ENCODE measurements at places on chromosomes 1 and 21.
A peak's percentile ranks its signal among the peaks of the same experiment; 100 is the strongest.

DNA sequence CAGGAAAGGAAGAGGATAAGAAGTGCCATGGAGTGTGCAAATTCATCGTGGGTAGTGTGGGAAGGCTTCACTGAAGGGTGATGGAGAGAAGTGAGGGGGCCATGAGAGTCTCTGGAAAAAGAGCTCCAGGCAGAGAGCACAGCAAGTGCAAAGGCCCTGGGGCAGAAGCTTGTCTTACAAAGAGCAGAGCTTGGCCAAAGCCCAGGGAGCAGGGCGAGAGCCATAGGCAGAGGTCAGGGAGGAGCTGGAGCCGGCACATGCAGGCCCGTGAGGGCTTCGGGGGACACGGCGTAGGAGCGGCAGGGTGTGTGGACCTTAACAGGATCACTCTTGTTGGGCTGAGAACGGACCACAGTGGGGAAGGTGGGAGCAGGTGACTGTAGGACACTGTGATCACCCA, 83.7 kb upstream of the EDN2 start:
- no peak overlapping the region for H3K4me3 ChIP-seq
- no peaks in the 10 kb centered on the region for H3K27me3 ChIP-seq
- H3K27ac ChIP-seq, result no peak overlapping the region
- no peak for DNase-seq
- H3K4me1 ChIP-seq, result peaks cover 5% of the 10 kb centered on the region

DNA sequence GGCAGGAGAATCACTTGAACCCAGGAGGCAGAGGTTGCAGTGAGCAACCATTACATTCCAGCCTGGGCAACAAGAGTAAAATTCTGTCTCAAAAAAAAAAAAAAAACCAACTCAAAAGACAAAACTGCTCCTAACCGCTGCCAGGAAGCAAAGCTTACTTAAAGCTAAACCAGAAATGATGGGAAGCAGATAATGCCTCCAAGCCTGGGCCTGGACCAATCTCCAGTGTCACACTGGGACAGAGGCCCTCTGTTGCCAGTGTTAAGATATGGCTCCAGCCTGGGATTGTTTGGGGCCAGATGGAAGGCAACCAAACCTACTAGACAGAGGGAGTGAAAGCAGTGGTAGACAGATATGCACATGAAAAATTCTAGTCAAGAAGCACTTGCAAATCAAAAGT, 36.9 kb downstream of the NSL1 start:
- no peaks in the 10 kb centered on the region for H3K36me3 ChIP-seq
- no peak overlapping the region for H3K4me3 ChIP-seq
- no peak for DNase-seq
- peak overlapping the region; percentile 77 for H3K27ac ChIP-seq
- peaks cover 38% of the 10 kb centered on the region for H3K4me1 ChIP-seq
- H3K27me3 ChIP-seq, result no peaks in the 10 kb centered on the region

DNA sequence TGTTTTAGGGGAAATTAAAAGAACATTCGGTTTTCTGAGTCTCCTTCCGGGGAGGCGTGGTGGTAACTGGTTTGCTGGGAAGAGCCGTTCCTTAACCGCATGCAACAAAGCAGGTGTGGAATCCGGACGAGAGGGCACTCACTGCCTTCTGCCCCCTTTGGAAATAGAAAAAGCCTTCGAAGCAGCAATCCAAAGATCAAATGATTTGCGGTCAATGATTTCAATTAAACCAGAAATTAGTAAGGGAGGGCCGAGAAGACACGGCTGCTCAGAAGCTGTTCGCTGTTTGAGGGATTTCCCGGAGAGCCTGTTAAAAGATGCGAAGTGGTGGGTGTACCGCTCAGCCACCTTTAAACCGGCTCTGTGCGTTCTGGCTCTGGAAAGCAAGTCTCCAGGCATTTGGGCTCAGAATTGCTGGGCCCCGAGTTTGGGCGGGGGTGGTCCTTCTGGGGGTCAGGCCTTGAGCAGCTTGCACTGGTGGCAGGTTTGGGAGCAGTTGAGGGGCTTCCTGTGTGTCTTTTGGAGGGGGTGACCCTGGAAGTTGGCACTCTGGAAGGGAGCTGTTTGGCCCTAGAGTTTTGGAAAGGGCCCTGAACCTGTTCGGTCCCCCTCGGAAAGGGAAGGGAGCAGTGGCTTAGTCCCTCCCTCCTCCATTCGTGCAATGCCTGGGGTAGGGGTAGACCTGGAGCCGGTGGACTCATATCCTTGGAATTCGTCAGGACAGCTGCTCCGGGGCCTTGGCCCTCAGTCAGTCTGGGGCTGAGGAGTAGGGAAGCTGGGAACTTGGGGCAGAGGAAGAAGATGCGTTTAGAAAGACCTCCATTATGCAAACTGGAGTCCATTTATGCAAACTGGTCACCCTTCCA, 3.1 kb downstream of the SIM2 start:
- no peak overlapping the region for H3K27ac ChIP-seq
- no peak overlapping the region for H3K4me3 ChIP-seq
- no peaks in the 10 kb centered on the region for H3K36me3 ChIP-seq
- H3K27me3 ChIP-seq, result peaks cover 87% of the 10 kb centered on the region
- peaks cover 47% of the 10 kb centered on the region for H3K4me1 ChIP-seq
- no peak for DNase-seq

DNA sequence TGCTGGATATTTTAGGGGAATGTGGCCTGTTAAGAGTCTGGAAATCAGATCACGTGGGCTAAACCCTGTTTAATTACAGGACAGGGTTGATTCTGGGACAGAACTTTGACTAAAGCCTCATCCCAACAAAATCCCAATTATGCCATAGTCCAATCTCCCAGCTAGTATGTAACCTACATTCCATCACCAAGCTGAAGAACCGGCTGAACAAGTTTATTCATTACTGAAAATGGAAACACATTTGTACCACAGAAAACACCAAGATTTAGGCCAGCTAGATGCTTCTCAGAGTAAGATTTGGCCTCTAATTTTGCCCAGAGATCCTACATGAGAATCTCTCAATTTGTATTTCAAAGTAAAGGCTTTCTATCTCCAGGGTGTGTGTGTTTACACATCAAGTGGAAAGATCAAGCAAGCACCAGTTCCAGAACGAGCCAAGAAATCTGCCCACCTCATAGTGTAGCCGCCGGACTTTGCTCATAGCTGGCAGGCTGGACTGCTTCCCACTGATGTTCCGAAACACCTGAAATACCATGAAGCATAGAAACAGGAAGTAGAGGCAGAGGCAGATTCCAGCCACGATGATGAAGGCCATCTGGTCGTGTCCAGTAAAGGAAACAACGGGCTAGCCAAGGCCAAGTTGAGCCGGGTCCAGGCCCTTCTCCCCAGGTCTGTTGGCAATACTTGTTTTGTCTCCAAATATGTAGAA, 86.8 kb downstream of the WLS start:
- H3K36me3 ChIP-seq, result no peaks in the 10 kb centered on the region
- H3K27ac ChIP-seq, result no peak overlapping the region

DNA sequence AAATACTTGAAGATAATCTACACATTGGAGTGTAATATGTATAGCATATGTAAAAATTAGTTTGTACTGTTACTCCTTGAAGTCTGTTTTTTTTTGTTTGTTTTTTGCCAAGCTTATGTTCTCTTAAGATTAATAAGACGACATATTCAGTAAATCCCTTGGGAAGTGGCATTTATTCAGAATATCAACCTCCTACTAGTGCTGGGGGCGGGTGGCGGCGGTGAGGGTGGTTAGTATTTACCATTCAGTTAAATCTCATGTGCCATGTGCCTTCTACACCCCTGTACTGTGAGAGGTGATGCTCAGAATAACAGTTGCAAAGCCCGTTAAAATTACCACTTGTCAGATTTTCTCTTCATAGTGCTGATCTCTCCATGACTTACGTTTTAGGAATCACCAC, 3.0 kb downstream of the BACH1 start:
- H3K27ac ChIP-seq, result no peak overlapping the region
- H3K36me3 ChIP-seq, result no peaks in the 10 kb centered on the region
- H3K27me3 ChIP-seq, result no peaks in the 10 kb centered on the region

GRCh38 chr1:65258106-65258505, 51.2 kb upstream of the DNAJC6 start:
- no peak for DNase-seq
- H3K4me1 ChIP-seq, result peaks cover 16% of the 10 kb centered on the region
- no peak overlapping the region for H3K27ac ChIP-seq

DNA sequence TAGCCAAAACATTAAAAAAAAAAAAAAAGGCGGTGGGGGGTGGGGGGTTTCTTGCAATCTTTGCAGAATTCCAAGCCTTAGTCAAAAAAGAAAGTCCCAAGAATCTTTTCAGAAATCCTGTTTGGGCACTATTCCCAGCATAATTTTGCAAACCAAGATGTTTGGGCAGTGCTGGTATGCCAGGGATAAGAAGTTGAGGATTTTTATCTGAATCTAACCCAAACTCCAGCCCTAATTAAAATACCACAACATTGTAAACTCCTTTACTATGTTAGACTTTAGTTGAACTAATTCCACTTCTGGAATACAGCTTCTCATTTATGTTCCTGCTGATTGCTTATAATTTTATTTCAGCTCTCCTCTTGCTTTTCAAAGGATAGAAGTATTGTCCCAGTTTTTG, 504.1 kb upstream of the ADGRL2 start:
- DNase-seq, result no peak
- H3K27me3 ChIP-seq, result no peaks in the 10 kb centered on the region
- H3K27ac ChIP-seq, result no peak overlapping the region
- H3K4me3 ChIP-seq, result no peak overlapping the region

DNA sequence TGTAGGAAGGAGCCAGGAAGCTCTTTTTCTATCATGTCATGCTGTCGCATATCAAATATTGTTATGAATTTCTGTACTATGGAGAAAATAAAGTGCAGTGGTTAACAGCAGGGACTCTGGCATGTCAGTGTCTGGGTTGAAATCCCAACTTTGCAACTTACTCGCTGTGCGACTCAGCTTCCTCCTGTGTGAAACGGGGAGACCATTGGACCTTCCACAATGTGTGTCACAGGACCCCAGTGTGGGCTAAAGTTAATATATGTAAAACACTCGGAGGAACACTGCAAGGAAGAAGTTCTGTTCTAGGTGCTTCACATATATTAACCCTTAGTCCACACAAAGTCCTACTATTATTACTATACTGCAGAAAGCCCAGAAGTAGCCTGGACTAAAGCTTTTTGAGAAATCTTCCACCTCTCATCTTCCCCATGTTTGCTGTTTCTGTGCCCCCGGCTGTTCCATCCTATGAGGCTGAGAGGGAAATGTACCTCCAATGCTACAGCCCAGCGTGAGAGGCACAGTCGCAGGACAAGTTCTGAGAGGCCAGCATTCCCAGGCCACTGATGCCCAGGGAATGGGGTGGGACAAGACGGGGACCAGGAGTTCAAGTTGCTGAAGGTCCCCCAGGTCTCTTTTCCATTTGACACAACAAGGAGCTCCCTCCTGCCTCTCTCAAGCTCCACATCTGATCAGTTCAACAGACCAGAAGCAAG, 1.9 kb downstream of the CHIT1 start:
- H3K4me3 ChIP-seq, result no peak overlapping the region
- no peaks in the 10 kb centered on the region for H3K36me3 ChIP-seq
- DNase-seq, result no peak
- H3K27ac ChIP-seq, result no peak overlapping the region
- peaks cover under 1% of the 10 kb centered on the region for H3K27me3 ChIP-seq

DNA sequence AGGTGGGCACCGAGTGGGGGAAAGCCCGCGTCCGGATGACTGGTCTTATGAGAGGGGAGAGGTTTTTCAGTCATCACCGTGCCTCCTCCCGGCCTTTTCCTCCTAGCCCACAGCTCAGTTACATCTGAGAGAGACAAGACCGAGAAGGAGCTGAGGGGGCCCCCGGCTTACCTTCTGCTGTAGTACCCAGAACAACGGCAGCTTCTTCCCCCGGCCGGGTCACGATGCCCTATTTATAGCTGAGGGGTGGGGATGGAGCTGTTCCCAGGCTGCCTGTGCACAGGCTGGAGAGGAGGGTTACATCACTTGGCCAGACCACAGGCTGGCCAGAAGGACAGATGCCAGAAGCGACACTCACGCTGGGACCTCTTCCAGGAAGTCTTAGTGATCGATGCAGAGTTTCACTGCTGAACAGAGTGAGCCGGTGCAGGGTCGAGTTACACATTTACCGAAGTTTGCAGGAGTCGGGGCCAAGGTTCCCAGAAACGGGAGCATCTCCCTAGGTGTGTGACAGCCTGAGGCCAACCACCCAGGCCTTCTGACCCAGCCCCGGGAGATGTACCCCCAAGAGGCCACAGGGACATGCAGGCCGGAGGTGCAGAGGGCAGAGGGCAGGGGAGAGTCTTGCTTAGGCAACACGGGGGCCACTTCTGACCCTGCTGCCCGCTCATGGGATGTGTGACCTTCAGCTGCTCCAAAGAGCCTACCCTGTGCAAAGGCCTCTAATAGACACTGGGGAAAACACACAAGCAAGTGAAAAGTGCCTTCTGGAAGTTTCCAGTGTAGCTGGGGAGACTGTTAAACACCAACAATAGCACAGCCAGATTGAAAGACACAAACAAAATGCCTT, at the start of gene AGT:
Gene AGT, minus strand, starts transcription at position 208 of the 850 bp plus-strand sequence. CDS start 3,299 bp downstream, outside the sequence.
- no peak within 1 kb of the TSS for H3K27ac ChIP-seq
- no peaks in the 10 kb centered on the region for H3K27me3 ChIP-seq
- DNase-seq, result no peak

- H3K36me3 ChIP-seq, result no peaks in the 10 kb centered on the region
- no peak overlapping the region for H3K27ac ChIP-seq
- no peak overlapping the region for H3K4me3 ChIP-seq
- H3K4me1 ChIP-seq, result no peaks in the 10 kb centered on the region
- H3K27me3 ChIP-seq, result peaks cover 6% of the 10 kb centered on the region
These were observed 124.1 kb downstream of the KIF26B start for GRCh38 chr1:245278846-245279245.

Data from B cell (primary cell).